ENCODE measurements at places on chromosomes 5 and 9. TPM values are rescaled to one million over a fixed set of nuclear protein-coding genes. Genes with fewer than 3 reads are reported as not detected.

DNA sequence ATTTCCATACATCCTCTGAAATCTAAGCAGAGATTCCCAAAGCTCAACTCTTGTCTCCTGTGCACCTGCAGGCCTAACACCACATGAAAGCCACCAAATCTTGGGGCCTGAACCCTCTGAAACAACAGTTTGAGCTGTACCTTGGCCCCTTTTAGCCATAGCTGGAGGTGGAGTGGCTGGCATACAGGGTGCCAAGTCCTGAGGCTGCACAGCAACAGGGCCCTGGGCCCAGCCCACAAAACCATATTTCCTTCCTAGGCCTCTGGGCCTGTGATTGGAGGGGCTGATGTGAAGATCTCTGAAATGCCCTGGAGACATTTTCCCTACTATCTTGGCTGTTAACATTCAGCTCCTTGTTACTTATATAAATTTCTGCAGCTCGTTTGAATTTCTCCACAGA lies 26.5 kb downstream of the DOCK2 start:
- H3K36me3 ChIP-seq, result peaks cover 55% of the 10 kb centered on the region
- H3K4me3 ChIP-seq, result no peak overlapping the region
- H3K27me3 ChIP-seq, result no peaks in the 10 kb centered on the region
- H3K27ac ChIP-seq, result no peak overlapping the region
- peaks cover 10% of the 10 kb centered on the region for H3K4me1 ChIP-seq
- no peak for DNase-seq

TCERG1 gene
- 146 TPM for total RNA-seq

TMCO6 gene
- total RNA-seq, result 41.9 TPM

DNA sequence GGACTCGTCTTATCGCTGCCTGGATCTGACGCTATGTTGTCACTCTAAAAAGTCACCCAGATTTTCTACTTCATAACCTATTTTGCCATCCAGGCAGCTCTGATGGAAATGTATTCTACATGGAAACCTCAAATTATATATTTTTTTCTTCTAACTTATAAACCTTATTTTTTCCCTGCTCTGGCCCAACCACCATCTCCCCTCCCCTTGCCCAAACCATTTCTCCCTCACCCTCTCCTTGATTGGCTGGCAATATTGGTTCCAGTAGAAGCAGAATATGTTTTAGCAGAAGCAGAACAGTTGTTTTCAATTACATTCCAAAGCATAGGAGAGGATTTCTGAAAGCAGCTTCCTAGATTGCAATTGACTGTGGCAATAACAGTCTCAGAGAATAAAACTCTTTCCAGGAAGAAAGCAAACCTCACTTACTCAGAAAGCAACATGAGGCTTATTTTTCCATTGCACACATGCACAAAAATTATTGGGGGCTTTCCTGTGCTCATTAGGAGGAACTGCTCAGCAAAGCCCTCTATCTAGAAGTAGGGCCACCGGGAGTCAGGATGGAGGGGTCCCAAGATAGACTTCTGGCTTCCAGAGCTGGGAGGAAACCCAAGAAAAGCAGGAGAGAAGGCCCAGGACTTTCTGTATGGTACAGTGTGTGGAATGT lies 191.8 kb downstream of the ESM1 start:
- peaks cover 16% of the 10 kb centered on the region for H3K27me3 ChIP-seq
- H3K4me1 ChIP-seq, result peaks cover 34% of the 10 kb centered on the region
- H3K27ac ChIP-seq, result peak overlapping the region; percentile 88

WDR38 gene
- total RNA-seq, result not detected

DNA sequence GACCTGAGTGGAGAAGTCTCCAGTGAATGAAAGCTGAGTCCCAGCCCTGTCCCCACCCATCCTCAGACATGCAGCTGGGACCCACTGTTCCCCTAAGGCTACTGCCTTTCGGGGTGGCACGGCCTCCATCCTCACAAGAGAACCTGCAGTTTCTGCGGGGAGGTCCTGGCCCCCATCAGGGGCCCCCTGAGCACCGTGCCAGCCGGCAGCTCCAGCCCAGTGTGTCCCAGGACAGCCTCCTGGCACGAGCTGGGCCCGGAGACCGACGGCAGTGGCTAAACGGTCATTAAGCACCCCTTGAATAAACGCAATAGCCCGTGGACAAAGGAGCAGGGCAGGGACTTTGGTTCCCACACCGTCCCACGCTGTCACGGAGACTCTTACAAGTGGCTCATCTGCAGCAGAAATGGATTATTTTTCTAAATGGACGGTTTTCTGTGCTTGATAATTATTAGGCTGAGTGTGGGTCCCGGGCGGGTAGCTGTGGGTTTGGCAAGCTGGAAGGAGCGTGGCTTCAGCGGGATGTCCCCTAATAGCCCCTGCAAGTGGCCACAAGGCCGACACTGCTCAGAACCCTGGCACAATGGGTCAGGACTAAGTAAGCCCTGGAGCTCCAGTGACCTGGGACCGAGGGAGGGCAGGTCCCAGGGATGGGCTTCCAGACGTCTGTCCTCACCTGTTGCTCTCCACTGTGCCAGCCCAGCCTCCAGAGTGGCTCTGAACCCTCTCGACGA lies 17.4 kb downstream of the FAM78A start:
- peaks cover 35% of the 10 kb centered on the region for H3K36me3 ChIP-seq
- no peak overlapping the region for H3K4me3 ChIP-seq
- H3K27ac ChIP-seq, result no peak overlapping the region

DNA sequence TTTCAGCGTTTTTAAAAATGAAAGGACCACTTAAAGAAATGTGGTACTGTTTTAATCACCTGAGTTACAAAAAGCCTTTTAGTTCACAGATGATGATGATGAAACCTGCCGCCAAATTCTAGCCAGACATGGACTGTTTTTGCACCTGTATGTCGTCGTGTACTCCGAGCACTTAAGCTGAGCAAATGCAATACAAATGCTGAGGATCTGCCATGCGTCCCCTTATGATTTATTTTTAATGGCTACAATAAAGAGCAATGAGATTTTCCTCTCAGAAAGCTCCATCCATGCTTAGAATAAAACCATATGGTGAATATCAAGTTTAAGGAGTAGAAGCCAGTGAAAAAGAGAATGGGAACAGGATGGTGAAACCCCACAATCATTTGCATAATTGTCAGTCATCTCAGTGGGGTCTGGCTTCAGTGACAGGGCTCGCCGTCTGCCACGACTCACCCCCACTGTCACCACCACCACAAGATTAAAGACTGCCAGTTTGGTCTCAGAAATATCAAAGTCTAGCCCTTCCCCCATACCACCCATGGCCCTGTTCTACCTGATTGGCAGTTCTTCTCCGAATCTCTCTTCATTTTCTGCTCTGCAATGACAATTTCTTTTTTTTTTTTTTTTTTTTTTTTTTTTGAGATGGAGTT lies 159.9 kb downstream of the GOLPH3 start:
- no peak for DNase-seq
- H3K4me1 ChIP-seq, result peaks cover 7% of the 10 kb centered on the region
- no peaks in the 10 kb centered on the region for H3K36me3 ChIP-seq
- no peaks in the 10 kb centered on the region for H3K27me3 ChIP-seq
- no peak overlapping the region for H3K27ac ChIP-seq

HDHD3 gene
- total RNA-seq, result 17.8 TPM

- no peak overlapping the region for H3K4me3 ChIP-seq
- H3K27me3 ChIP-seq, result no peaks in the 10 kb centered on the region
- no peak overlapping the region for H3K27ac ChIP-seq
Observed at GRCh38 chr9:6924149-6924548, 166.4 kb downstream of the KDM4C start.

FGF1 gene
- total RNA-seq, result not detected

SCAI gene
- total RNA-seq, result 13.4 TPM

SOWAHA gene
- 0.59 TPM for total RNA-seq

Data from activated CD4-positive, alpha-beta T cell treated with anti-CD3 and anti-CD28 coated beads, Interleukin-2, amount 10 ng/mL, durations not matched to agents 24 days and 14 days (primary cell).